NCI-H1436 treated with DMSO at 0.1 percent for 48 hours (cell line): ENCODE measurements at places on chromosomes 2 and 18.

DNA sequence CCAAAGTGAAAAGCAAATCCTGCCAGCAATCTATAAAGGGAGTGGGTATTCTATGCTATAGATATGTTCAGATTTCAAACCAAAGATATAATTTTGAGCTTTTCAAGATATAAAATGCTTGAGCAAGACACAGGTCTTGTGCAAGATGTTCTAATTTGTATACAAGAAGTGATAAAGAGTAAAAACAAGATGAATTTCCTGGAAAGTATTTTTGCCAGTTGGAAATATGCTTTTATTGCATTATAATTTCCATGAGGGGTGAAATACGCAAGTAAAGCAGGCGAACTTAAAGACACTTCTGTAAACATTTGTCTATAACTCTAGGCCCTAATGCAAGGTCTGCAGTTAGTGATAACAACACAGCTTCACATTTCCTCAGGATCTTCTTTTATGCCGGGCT is 640.5 kb downstream of the TMEM182 start:
- DNase-seq, result no peak

DNA sequence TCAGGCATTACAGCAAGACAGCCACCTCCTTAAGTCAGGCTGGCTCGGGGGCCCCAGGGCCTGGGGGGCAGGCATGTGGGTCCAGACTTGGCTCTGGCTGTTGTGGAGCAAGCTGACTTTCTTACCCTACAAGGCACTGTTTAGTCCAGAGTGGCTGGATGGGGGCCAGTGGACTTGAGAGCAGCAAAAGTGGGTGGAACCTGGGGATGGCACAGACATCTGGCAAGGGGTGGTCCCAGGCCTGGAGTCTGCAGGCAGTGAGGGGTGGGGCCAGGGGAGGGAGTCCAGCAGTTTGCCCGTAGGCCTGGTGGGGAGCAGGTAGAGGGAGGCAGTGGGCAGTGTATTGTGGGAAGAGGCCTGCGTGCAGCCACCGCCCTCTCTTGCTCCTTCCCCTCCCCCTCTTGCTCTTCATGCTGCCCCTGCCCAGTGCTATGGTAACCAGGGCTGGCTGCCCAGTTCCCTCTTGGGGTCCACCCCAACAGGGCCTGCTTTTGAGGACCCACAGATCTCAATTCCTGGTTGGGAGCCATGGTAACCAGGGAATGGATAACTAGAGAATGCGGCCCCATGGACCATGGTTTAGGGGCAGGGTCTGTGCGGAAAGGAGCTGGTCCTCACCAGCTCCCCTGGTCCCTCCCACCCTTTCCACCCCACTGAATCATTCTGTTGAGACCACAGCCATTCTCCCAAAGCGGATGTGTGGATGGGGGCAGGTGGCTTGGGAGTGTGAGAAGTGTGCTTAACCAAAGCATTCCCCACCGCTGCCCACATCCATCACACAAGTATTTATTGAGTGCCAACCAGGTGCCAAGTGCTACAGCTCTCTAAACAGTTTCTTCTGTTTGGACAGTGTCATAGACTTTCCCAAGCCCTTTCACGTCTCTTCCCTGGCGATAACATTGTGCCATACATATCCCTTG is 19.3 kb downstream of the SPEG start:
- no peak for DNase-seq

GRCh38 chr18:39506581-39507330 is 1941.2 kb upstream of the CELF4 start:
- DNase-seq, result no peak

GRCh38 chr2:85145116-85145820 is 12.1 kb downstream of the TCF7L1 start:
- DNase-seq, result no peak

GRCh38 chr2:241618296-241618805 is 18.6 kb downstream of the THAP4 start:
- no peak for DNase-seq

DNA sequence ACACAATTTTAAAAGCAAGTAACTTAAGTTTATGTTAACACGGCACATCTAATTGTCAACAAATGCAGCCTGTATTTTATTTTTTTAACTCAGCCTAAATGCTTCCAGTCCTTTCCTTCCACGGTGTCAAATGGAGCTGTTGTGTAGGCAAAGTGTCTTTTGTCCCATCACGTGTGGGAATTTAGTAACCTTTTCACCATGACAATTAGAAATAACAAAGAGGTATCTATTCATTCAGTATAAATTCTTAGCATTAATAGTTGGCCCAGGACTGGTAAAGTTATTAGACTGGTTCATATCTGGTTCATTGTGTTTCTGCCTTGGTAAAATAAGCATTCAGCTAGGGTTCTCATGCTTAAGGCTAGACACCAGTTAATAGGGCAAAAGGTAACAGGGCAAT is 47.9 kb downstream of the FRZB start:
- DNase-seq, result no peak

GRCh38 chr2:17160594-17160993 is 357.6 kb downstream of the RAD51AP2 start:
- no peak for DNase-seq

DNA sequence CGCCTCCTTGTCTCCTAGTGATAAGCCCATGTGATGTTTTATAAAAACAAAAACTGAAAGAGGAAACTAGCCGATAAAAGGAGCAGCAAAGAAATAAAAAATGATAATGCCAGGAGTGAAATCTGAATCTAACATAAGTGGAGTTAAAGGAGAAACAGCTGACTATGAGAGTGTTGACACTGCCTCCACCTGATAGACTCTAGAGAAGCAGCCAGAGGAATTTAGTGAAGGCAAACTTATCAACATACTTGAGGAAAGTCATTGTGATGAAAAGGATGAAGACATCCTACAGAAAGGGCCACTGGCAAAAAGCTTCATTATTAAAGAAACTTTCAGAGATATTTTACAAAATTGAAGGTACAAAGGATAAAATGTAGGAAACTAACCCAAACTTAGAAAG is 1.9 kb downstream of the M1AP start:
- DNase-seq, result no peak

DNA sequence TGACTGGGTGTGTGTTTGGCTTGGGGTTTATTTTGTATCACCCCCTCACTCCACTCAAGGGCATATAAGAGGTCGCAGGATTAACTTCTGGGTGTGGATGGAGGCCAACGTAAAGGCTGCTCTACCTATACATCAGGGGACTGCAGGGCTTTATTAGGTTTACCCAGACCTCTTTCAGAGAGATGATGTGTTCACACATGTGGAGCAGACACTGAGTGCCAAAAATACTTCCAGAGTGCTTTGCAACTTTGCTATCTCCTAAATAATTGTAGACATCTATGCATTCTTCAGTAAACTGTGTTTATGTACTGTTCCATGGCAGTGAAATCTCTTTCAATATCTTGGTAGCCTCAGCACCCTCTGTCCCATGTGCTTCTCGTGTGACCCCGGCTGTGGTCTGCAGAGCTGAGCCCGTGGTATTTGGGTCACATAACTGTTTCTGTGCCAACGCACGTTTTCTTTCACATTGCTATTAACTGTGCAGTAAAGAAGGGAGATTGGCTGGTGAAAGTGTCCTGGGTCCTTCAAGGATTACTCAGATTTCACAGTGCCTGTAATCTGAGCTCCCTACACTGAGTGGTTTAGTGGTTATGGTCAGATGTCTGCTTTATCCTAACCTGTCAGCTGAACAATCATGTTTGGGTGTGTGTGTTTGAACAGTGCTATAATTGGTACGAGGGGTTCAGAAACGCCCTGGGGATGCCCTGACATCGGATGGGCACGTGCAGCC is 208.1 kb downstream of the VAPA start:
- DNase-seq, result peak; percentile 85

- no peak for DNase-seq
These were observed 128.1 kb upstream of the MSTN start for GRCh38 chr2:190190507-190191162.

DNA sequence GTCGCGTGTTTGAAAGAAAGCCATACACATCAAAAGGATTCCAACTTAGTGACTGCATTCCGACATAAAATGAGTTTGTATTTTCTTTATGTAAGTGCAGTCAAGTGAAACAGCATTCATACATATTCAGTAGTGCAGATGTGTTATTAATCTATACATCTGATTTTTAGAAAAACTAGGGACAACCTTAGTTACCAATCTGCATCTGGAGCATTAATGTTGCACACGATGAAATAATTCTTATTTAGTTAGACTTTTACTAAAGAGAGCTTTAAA is 1.9 kb downstream of the GORASP2 start:
- DNase-seq, result no peak

GRCh38 chr2:106843910-106844250 is 42.1 kb downstream of the ST6GAL2 start:
- DNase-seq, result no peak

- no peak for DNase-seq
These were observed 165.2 kb upstream of the RBMS1 start for GRCh38 chr2:160658851-160659250.
